ENCODE measurements at places on chromosomes 13 and 19.

GRCh38 chr13:92717857-92718256 lies 508.8 kb upstream of the GPC6 start:
- no peak for DNase-seq

GRCh38 chr13:113049521-113049941 lies 56.1 kb upstream of the F7 start:
- no peak for DNase-seq

- DNase-seq = no peak
Measured at GRCh38 chr19:31572976-31573298, 223.7 kb upstream of the TSHZ3 start.

- DNase-seq = no peak
Measured at GRCh38 chr13:95784900-95785290, 108.0 kb downstream of the DNAJC3 start.

- no peak for DNase-seq
Measured at GRCh38 chr19:54154603-54155345, 4.7 kb downstream of the LENG1 start.

- DNase-seq = peak; percentile 43
Measured at GRCh38 chr19:15464394-15465385, at the start of gene RASAL3. TSS of gene RASAL3 (minus strand) at chr19:15464544. CDS start at chr19:15464358, 186 bp downstream.
